T-helper 1 cell (primary cell): ENCODE measurements at places on chromosomes 5 and 9.
A peak's percentile ranks its signal among the peaks of the same experiment; 100 is the strongest.

- no peak for DNase-seq
Measured at GRCh38 chr9:22528485-22528884, 81.9 kb downstream of the DMRTA1 start.

DNA sequence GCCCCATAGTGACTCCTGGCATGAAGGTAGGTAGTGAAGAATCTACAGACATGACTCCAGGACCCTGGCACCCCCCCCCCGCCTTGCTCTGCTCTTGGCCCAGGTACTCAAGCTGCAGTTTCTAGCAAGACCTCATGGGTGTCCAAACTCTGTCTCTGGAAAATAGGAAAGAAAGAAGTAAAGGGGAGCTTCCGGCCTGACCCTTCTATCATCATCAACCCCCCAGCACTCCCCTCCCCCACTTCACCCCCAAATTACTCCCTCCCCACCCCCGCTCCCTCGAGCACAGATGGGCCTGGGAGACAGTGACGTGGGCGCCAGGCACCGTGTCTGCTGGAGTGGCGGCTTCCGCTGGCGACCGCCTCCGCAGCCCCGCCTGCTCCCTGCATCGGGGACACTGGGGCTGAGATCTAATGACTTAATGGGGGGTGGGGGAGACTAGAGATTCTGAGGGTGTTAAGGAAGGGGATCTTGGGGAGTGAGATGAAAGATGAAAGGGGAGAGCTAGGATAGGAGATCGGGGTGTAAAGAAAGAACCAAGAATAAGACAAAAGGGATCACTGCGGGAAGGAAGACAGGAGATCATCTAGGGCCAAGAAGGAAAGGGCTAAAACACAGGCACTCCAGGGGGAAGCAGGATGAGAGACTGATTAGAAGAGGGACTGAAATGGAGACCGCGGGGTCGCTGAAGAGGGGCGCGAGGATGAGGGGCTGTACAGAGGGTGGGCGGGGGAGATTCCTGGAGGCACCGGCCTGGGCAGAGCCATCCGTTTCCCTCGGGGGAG, 1.1 kb upstream of the DNAJB5 start:
- peak; percentile 53 for DNase-seq

DNA sequence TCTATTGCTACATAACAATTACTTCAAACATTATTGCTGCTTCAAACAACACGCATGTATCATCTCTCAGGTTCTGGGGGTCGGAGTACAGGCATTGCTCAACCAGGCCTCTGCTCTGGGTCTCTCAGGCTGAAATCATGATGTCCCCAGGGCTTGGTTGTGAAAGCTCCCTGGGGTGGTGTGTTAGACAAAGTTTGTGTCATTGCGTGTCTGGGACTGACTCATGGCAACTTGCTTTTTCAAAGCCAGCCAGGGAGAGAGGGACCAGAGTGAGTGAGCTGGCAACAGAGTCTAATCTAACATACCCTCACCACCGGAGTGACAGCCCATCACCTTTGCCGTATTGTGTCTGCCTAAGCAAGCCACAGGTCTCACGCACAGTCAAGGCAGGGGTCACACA, 259.2 kb upstream of the NFIL3 start:
- no peak for DNase-seq

- no peak for DNase-seq
Measured at GRCh38 chr9:4287886-4288588, 11.8 kb downstream of the GLIS3 start.

GRCh38 chr5:151115272-151115905, 34.6 kb upstream of the TNIP1 start:
- DNase-seq, result peak; percentile 65

- no peak for DNase-seq
Measured at GRCh38 chr5:8383616-8384015, 514.7 kb downstream of the MTRR start.

- DNase-seq, result no peak
Measured at GRCh38 chr9:94084314-94084713, at the start of gene PTPDC1. TSS of gene PTPDC1 (plus strand) at chr9:94084464. CDS start at chr9:94084531, 67 bp downstream.
